ENCODE measurements at places on chromosomes 13 and 19.

GRCh38 chr19:18311502-18312091 lies 11.3 kb downstream of the LSM4 start:
- no peak overlapping the region for H3K27ac ChIP-seq
- DNase-seq = no peak
- no peaks in the 10 kb centered on the region for H3K27me3 ChIP-seq
- no peak overlapping the region for H3K4me3 ChIP-seq
- peaks cover 15% of the 10 kb centered on the region for H3K36me3 ChIP-seq

DNA sequence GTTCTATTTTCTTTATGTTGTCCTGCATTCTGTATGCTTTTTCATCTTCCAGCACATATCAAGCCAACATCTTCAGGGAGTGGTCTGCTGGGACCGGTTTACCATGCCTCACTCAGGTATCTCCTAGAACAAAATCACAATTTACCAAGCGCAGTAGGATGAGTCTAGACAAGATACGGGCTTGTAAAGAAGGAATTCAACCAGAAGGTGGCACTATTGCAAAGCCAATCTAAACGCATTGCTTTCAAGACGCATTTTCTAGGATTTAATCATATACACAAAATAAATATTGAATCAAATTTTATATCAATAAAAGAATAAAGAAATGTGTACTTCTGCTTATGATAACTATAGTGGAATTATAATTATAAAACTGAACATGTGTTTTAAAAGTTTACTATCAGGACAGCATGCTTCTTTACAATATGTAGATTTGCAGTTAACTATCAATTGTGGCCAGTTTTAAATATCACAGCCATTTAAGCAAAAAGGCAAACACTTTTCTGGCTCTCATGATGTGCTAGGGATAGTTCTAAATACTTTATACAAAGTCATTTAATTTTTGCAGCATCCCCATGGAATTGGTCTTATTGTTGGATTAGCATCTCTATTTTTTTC lies 16.1 kb upstream of the TPP2 start:
- DNase-seq = peak; percentile 21
- no peak overlapping the region for H3K4me3 ChIP-seq
- peaks cover 8% of the 10 kb centered on the region for H3K27me3 ChIP-seq
- H3K36me3 ChIP-seq = no peaks in the 10 kb centered on the region

DNA sequence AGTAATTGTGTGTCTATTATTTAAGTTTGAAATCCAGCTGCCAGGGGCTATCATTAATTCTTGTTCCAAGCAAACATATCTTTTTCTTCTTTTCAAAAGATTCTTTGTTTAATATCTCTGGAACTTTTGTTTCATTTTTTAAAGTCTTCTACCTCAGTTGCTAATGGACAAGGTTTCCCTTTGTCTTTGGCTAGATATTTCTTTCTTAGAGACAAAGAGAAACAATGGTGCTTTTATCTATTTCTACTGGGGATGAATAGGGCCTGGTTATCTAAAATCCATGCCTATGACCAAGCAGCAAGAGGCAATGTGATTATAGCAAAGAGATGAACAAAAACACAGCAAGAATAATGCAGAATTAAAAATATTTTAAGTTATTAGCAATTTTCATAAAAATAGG lies 661.3 kb upstream of the KLF12 start:
- no peak overlapping the region for H3K4me3 ChIP-seq
- no peaks in the 10 kb centered on the region for H3K27me3 ChIP-seq
- no peaks in the 10 kb centered on the region for H3K36me3 ChIP-seq
- H3K4me1 ChIP-seq = no peaks in the 10 kb centered on the region
- no peak overlapping the region for H3K27ac ChIP-seq

- H3K4me1 ChIP-seq = no peaks in the 10 kb centered on the region
- H3K4me3 ChIP-seq = no peak overlapping the region
- H3K27ac ChIP-seq = no peak overlapping the region
- DNase-seq = no peak
- no peaks in the 10 kb centered on the region for H3K36me3 ChIP-seq
- H3K27me3 ChIP-seq = no peaks in the 10 kb centered on the region
Measured at GRCh38 chr13:113803409-113804016, 44.5 kb downstream of the TMEM255B start.

GRCh38 chr19:14473978-14474578 lies 1.1 kb downstream of the PTGER1 start:
- peaks cover 37% of the 10 kb centered on the region for H3K4me1 ChIP-seq
- peaks cover 2% of the 10 kb centered on the region for H3K27me3 ChIP-seq
- no peak overlapping the region for H3K4me3 ChIP-seq
- peaks cover 21% of the 10 kb centered on the region for H3K36me3 ChIP-seq
- DNase-seq = no peak

- H3K4me3 ChIP-seq = no peak overlapping the region
- no peaks in the 10 kb centered on the region for H3K36me3 ChIP-seq
- H3K27me3 ChIP-seq = peaks cover 2% of the 10 kb centered on the region
- no peak for DNase-seq
- no peak overlapping the region for H3K27ac ChIP-seq
- no peaks in the 10 kb centered on the region for H3K4me1 ChIP-seq
Measured at GRCh38 chr13:48138270-48138669, 43.4 kb upstream of the MED4 start.

Measured in CD4-positive, CD25-positive, alpha-beta regulatory T cell (primary cell).